Activated naive CD8-positive, alpha-beta T cell treated with anti-CD3 and anti-CD28 coated beads, Interleukin-2, amount 50 U/mL, for 16 hours (primary cell): ENCODE measurements at places on chromosomes 2 and 18.

- DNase-seq: no peak
These were observed 17.8 kb upstream of the TMEM131 start for GRCh38 chr2:98013407-98014042.

GRCh38 chr18:60174832-60175231, 197.7 kb downstream of the MC4R start:
- no peak for DNase-seq

- peak; percentile 29 for DNase-seq
These were observed at the start of gene ITPRID2 for GRCh38 chr2:181891258-181891965. TSS of gene ITPRID2 (plus strand) at chr2:181891730. CDS start at chr2:181892067, 337 bp downstream.

- no peak for DNase-seq
These were observed 536.7 kb upstream of the TNP1 start for GRCh38 chr2:217396586-217396985.

- DNase-seq: no peak
These were observed 75.8 kb downstream of the ZEB2 start for GRCh38 chr2:144443837-144444817.

- no peak for DNase-seq
These were observed 39.6 kb upstream of the STAT4 start for GRCh38 chr2:191190435-191190834.

DNA sequence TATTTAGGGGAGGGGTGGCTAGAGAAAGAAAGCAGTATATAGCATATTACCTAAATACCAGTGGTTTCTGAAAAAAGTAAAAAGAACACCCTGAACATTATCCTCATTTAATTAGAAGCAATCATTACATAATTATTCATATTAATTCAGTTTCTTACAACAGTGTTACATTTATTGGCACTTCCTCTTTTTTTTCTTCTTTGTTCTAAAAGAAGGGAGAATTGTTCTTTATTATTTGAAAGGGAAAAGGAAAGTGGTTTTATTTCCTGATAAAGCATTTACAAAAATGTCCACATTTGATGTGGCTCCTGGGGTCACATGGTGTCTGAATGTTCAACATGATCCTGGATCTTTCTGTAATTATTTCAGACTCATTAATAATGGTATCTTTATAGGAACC, 254.9 kb upstream of the ZEB2 start:
- DNase-seq: no peak

DNA sequence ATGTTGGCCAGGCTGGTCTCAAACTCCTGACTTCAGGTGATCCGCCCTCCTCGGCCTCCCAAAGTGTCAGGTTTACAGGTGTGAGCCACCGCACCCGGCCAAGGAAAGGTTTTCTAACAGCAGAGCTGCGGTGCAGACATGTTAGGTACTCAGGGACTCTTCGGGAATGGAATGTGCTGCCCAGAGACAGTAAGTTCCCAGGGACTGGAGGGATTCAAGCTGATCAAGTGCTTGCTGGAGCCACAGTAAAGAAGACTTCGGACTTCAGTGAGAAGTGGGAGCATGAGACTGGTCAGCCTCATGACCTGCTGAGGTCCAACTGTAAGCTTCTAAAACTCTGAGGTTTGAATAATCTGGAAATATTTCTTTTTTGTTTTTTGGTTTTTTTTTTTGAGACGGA, 7.8 kb upstream of the DES start:
- no peak for DNase-seq

DNA sequence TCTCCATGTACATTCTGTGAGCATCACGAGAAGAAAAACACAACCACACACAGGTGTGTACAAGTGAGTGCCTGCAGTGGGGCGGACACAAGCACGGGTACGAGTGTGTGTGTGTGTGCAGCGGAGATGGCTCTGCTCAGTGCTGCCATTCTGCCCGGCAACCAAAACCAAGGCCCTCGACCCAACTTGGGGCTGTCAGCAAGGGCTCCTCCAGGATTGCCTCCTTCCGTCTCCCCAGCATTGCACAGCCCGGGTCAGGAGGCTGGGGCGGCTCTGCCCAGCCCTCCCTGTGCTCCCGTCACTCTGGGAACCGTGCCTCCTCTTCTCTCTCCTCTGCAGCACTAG, 66.5 kb downstream of the PXDN start:
- DNase-seq: no peak

DNA sequence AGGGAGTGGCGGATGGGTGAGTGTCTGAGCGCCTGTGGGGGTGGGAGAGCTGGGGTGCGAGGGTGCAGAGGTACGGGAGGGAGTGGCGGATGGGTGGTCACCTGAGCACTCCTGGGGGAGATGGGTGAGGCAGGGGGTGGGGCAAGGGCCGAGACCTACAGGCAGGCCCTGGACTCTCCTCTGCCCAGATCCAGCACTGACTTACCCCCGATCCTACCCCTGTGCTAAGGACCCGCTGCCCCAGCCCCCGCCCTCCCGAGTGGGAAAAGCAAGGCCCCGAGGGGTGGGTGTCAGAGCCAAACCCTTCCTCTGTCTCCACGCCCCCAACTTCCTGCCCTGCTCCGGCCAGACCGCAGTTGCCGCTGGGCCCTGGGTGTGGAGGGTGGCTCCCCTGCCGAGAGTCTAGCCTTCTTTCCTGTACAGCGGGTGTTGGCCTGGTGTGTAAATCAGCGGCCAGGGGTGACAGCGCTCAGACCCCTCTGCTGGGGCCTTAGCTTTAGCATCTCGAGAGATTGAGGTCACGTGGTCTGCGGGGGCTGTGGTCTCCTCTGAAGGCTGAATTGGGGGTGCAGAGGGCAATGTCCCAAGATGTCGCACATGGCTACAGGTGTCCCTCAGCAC, 12.5 kb downstream of the BOK start:
- no peak for DNase-seq

GRCh38 chr2:188922191-188922590, 52.0 kb upstream of the COL3A1 start:
- DNase-seq: no peak

DNA sequence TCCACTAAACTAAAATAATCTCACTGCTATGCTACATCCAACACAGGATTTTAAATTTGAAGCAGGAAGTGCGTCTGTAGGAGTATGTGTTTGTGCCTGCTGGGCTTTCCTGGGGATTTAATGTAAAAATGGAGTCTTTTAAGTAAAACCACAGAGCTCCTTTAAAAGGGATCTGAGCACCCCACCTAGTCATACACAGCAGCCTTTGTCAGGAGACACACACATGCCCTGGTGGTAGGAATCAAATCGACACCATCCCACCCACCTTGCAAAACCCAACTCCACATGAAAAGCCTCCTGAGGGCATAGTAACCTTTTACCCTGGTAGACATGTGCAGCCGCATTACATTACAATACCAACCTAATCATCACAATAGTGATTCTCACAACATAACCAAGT, 29.1 kb downstream of the UXS1 start:
- DNase-seq: no peak

DNA sequence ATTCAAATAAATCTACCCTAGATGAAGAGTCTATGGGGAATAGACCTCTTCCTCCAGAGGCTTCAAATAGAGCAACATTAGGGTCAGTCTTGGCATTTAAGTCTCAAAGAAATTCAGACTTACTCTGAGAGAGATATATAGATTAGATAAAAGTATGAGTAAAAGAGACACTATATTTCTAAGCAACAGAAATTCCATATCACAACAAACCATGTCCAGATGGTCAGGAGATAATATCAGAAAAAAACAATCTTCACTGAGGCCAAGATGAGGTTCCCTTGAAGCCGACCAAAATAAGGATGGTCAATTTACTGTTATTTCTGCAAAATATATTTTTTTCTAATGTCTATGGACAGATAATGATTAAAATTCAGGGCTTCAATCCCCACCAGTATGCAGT, 89.1 kb upstream of the NOSTRIN start:
- DNase-seq: no peak

- DNase-seq: no peak
These were observed 696.1 kb downstream of the METTL4 start for GRCh38 chr18:1875219-1875618.

- DNase-seq: no peak
These were observed 250.9 kb downstream of the LRRTM4 start for GRCh38 chr2:77271262-77271661.

GRCh38 chr2:227862741-227863588, 8.5 kb upstream of the DAW1 start:
- no peak for DNase-seq

GRCh38 chr18:52766002-52766545, 426.1 kb downstream of the DCC start:
- DNase-seq: no peak

- no peak for DNase-seq
These were observed 171.2 kb downstream of the RTP5 start for GRCh38 chr2:242040681-242041080.

DNA sequence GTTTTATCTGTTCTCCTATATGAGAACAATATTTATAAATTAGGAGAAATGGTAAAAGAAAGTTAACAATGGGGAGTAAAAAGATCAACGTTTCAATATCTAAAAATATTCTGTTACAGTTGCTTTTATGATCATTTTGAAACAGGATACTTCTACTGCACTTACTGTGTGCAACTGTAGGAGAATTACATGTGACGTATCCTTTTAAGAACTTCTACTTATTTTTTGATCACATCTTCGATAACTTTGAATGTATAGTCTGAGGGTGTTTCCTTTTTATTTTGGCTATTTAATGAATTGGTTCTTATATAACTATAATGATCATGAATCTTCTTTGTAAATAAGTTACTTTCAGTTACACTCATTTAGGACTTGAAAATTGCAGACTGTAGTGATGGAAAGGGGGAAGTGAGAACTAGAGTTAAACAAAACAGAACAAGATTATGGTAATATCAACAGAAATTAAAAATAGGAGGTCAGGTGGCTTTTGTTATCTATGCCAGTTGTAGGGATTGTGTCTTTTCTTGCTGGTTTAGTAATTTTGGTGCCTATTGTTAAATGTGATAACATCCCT, 109.9 kb downstream of the MSTN start:
- no peak for DNase-seq

DNA sequence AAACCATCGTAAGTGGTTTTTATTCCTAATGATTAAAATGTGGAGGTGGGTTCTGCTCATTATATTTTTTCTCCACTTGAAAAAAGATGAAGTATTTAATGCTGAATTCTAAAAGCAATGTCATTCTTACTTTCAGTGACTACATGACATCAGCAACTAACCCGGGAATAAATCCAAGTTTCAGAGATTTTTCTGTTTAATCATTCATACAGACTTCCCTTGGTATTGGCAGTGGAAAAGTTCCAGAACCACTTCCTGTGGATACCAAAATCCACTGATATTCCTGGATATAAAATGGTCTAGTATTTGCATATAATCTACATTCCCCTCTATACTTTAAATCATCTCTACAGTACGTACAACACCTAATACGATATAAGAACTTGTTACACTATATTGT, 128.6 kb downstream of the ZNF532 start:
- no peak for DNase-seq

DNA sequence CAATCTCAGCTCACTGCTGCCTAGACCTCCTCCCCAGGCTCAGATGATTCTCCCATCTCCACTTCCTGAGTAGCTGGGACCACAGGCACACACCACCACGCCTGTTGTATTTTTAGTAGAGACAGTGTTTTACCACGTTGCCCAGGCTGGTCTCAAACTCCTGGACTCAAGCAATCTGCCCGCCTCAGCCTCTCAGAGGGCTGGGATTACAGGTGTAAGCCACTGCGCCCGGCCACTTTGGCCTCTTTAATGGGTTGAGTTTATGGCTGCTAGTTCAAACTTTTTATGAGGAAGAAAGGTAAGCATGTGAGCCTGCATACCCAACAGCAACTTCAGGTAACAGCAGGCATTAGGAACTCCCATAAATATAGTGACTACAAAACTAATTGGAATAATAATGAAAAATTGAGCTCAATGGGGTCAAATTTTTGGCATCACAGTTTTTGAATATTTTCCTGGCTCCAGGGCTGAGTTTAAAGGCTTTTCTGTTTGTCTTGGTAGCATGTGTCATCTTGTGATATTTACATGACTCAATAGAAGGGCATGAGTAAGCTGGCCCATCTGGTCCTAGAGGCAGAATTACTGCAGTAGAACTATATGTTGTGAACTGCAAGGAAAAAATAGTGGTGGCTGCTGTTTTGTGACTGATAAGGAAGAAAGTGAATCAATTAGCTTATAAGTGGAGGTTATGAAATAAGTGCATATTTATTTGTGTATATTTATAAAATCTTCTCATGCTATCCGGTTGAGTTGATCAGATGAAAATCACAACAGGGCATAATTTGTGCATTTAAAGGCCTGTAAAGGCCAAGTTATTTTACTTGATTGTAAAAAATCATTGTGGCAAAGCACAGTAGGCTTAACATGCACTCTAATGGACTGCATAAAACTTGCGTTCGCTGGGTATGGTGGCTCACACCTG, 24.8 kb downstream of the GALM start:
- DNase-seq: no peak

DNA sequence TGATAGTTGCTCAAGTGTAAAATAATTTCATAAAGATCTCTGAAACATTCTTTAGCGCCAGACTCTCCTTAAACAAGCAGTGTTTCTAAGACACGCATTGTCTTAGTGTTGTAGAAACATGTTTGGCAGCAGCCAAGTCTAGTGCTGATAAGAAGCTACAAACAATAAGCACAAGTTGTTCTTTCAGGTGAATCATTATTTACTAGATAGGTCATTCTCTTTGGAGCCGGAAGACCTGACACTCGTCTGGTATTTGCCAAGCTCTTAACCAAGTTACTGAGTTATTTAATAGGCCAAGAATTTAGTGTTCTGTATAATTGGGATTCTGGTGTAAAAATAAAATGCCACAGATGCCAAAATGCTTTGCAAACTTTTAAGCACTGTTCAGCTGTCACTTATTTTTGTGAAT, 852.1 kb downstream of the CPS1 start:
- no peak for DNase-seq

GRCh38 chr2:181308766-181309515, 148.2 kb upstream of the ITGA4 start:
- no peak for DNase-seq

DNA sequence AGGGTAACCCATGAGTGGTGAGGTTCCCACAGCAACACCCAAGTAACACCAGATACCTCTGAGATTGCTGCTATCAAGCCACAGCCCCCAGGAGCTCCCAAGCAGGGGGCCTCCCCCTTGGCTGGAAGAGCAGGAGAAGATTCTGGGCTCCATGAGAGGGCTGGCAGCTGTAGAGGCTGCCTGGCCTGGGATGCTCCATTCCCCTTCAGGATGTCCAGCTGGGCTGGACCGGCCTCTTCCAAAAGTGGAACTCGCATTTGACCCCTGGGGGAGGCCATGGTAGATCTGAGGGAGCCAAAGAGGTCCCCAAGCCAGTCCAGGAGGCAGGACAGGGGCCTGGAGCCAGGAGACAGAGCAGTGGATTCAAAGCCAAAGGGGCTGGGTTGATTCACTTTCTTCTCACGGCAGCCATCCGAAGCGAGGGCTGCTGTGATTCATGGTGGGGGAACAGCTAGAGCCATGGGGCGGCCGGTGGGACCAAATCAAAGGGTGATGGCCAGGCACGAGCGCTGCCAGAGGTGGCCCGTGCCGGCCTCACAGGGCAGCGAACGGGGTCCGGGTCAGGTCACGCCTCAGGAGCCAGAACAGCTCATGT, 95.3 kb upstream of the ID2 start:
- DNase-seq: no peak

- no peak for DNase-seq
These were observed 40.4 kb upstream of the PDCL3 start for GRCh38 chr2:100522430-100522829.
